ENCODE measurements at places on chromosomes 2 and 18.
A peak's percentile ranks its signal among the peaks of the same experiment; 100 is the strongest.

DNA sequence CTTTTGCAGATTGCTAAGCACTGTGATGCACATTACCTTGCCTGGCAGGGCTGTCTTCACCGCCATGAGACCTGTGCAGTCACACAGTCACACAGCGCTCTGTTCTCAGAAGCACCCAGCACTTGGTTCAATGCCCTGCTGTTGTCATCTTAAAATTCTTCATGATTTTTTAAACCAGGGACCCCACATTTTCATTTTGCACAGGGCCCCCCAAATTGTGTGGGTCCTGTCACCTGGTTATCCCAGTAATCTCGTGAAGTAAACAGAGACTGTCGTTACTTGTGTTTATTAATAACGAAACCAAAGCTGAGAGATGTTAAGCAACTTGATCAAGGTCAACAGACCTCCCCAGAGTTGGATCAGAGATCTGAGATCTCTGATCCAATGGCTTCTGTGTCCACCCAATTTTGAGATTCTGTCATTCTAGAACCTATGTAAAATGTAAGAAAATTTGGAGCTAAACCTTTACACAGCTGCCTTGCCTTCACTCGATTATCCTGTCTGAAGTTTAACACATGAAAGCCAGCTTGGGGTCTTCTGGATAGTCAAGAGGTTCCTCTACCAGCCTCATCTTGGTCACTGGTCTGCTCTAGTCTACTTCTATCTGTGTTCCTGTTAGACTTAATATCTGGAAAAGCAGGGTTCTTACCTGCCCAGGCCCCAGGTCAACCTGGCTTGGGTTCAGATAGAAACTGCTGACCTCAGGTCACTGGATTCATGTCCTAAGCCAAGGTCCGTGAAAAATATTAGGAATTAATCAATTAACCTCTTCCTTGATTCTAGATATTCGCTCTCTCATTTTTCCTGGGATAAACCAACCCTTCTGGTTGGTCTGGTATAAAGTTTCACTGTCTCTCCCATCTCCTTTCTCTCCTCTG, 13.7 kb upstream of the TTC39C start:
- no peak for DNase-seq

DNA sequence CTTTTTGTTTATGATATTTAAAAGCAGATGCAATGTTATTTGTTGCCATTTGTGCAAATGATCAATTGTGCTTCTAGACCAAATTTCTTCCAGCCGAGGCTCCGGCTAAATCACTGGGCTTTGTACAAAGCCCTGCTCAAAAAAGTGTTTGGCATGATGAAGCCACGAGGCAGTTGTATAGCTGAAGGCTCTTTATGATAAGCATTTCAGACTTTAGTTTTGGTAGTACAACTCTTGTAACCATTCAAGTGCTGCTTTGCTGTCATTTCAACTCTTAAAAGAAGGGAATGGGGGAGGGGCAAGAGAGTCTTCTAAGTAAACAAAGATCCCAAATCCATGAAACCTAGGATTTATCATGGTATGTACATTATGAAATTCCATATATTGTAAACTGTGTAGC, 3.3 kb upstream of the ZNF532 start:
- no peak for DNase-seq

DNA sequence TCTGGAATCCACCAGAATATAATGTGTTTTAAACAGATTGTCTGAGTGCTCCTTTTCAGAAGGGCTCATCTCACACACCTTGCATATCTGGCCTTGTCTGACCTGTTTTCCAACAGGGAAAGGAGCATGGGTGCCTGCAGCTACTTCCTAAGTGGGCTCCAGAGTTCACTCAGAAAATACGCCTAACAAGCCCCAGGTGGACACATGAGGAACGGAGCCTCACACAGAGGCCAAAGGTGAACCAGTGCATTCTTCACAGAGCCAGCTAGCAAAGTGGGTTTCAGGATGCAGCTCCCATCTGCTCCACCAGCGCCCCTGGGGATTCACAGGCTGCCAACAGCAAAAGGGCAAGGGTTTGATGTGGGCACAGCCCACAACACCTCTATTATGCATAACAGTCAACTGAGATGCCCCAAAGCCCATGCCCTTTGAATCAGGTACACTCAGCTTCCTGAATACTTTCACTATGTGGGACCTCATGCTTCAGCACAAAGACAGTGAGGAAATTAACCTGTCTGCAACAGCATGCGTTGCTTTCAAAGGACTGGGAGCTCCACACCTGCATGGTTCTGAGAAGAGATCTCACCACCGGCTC, 86.6 kb downstream of the CCBE1 start:
- DNase-seq: no peak

DNA sequence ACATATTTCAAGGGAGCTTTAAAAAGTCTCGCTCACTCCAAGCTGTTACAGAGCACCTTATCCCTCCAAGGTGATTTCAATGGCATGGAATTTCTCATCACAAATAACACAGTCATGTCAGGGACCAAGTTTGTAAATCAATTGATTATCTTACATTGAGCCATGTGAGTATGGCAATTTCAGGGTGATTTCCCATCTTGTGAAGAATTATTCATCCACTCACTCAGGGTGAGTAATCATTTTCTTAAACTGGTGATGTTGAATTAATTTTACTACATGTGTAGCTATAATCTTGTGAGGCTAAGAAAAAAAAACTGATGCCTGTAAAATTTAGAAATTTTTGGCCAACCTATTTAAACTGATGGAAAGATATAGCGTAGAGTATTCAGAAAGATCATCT, 3.3 kb upstream of the ABCA12 start:
- DNase-seq: no peak

DNA sequence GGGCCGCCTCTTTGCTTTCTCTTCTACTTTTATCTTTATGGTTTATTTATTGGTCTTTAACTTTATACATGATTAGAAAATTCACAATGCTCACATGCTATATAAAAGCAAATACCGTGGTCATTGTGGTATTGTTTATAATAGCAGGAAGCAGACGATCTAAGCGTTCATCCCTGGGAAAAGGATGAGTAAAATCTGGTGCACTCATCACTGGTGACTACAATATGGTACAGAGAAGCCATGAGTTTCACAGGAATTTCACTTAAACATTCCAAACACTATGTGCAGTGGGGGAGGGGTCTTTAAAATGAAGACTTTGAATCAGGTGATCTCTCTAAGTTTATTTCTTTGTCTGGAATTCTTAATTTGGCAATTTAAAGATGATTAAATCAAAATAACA, 97.9 kb downstream of the SCN3A start:
- DNase-seq: no peak

DNA sequence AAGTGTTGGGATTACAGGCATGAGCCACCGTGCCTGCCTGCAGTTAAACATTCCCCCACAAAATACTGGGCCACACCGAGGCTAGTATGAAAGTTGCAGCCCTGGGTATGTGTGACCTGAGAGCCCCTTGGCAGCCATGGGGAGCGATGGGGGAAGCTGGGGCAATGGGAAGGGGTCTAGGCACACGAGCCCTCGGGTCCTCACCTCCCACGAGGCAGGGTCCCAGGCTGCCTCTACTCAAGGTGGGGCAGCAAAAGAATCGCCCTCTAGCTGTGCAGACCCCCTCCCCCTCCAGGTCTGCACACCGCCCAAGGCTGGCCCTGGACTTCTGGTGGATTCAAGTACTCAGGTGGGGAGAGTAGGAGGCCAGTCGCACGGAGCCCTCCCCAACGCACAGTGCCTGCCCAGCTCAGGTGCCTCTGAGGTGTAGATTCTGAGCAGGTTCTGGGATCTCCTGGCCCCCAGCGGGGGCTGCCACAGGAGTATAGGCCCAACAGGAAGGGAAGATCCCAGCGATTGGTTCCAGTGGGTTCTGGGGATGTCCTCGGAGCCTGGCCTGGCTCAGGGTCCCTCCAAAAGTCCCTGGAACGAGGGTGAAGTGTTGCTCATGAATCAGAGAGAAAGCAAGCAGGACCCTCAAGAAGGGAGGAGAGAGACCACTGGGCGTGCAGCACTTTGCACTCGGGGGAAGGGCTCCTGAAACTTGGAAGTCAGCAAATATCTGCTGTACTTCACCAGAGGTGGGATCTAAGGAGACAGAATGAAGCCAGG, 2.6 kb downstream of the GPR35 start:
- no peak for DNase-seq

DNA sequence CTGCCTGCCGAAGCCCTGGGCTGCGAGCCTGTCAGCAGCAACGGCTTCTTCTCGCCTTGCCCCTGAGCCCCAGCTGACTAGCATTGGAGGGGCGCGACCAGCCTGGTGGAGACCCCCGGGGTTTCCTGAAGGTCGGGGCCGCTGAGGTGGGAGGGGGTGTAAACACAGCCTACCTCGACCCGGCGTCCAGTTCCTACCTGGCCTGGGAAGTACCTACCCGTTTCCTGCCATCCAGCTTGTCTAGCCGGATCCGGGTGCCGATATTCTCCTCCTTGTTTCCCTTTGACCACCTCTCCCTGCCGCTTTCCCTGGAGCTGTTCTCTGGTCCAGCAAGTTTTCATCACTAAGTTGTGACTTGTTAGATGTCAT, 511 bp downstream of the MOB4 start:
- peak; percentile 6 for DNase-seq

DNA sequence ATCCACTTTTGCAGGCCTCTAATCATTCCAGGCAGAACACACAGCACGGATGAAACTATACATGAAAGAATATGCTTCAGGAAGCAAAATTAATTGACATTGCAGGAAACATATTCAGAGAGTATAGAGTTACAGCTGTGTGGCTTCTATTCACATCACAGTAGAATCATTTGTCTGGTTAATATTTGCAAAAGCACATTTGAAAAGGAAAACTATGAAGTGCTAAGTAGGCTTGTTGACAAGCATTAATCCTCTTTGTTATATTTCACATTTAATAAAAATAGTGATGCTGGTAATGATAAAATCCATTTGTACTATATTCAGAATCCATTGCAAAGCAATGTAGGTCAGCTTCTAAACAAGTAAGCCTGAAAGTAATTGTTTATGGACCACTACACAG, 32.2 kb upstream of the PIK3C3 start:
- no peak for DNase-seq

- no peak for DNase-seq
These were observed 24.7 kb upstream of the ALLC start for GRCh38 chr2:3633089-3633981.

DNA sequence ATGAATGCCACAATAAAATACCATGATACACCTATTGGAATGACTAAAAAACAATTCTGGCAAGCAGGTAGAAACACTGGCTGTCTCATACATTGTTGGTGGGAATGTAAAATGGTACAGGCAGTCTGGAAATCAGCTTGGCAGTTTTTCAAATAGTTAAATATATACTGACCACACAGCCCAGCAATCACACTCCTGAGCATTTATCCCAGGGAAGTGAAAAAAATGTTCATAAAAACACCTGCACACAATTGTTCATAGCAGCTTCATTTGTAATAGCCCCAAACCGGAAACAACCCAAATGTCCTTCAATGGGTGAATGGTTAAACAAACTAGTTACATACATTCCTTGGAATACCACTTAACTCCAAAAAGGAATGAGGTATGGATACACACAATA, 137.2 kb downstream of the TFCP2L1 start:
- DNase-seq: no peak

DNA sequence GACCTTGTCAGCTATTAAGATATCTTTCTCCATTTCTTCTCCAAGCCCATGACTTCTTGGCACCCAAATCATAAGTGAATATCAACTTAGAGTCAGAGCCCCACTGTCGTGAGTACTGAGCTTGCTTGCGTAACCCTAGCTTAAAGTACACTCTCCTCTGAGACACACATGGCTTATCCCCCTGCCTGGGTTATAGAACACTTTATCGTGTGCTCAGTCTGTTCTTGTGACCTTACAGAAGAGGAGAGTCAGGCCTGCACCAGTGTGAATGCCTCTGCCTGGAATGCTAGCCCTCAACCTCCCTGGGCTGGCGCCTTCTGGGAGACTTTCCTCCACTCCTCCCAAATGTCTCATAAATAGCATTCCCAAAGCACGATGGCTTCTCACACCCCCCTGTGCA, 79.3 kb downstream of the CEP192 start:
- no peak for DNase-seq

DNA sequence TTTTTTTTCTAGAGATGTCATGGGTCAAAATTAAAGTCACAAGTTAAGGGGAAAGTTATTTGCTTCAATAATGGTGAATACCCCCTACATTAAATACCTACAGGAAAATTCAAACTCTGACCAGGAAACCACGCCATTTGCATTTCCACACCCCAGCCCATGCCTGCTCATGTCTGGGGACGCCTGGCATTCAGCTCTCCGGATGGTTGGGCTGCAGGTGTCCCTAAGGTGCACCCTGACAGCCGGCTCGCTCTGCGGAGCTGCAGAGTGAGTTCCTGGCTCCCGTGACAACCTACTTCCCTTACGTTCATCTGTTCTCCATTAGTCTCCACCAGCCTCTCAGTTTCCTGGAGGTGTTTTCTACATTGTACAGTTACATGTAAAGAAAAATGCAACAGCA, 122.7 kb upstream of the RIOK3 start:
- DNase-seq: no peak

GRCh38 chr2:12007282-12007681, 260.9 kb downstream of the LPIN1 start:
- DNase-seq: no peak
